ENCODE measurements at places on chromosomes 7 and 10.
A peak's percentile ranks its signal among the peaks of the same experiment; 100 is the strongest.

- DNase-seq = no peak
Measured at GRCh38 chr10:124739986-124740368, 4.2 kb downstream of the FAM53B start.

GRCh38 chr7:142868986-142869415 is 14.1 kb downstream of the EPHB6 start:
- no peak for DNase-seq

- DNase-seq = no peak
Measured at GRCh38 chr10:42929236-42929635, 146.6 kb downstream of the BMS1 start.

DNA sequence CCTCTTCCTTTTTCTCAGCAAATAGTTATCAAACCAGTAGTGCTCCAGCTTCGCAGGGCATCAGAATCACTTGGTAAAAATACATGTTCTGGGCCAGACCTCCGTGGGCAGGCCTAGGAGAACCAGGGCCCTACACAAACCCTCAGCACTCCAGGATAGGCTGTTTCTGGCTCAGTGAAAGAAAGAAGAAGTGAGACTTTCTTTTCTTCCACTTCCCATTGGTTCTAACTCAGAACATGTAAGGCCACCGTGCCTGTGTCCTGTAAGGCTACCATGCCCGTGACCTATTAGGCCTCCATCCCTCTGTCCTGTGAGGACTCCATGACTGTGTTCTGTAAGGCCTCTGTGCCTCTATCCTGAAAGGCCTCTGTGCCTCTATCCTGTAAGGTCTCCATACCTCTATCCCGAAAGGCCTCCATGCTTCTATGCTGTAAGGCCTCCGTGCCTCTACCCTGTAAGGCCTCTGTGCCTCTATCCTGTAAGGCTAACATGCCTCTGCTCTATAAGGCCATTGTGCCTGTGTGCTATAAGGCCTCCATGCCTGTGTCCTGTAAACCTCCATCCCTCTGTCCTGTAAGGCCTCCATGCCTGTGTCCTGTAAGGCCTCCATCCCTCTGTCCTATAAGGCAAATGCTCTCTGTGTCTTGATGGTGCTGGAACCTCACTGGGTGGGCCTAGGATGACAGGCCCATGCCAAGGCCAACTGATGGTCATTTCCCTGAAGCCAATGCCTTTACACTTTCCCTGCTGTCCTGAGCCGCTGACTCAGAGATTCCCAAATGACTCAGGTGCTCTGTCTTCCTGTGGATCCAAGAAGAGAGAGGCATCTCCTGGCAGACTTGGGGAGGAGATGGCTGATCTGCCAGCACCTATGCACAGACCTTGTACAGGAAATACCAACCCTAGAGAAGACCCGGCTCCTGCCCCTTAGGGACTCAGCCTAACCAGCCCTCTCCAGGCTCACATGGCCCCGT is 96.6 kb upstream of the CACUL1 start:
- DNase-seq = no peak

GRCh38 chr7:26200038-26200443 is 505 bp downstream of the HNRNPA2B1 start:
- DNase-seq = peak; percentile 52

DNA sequence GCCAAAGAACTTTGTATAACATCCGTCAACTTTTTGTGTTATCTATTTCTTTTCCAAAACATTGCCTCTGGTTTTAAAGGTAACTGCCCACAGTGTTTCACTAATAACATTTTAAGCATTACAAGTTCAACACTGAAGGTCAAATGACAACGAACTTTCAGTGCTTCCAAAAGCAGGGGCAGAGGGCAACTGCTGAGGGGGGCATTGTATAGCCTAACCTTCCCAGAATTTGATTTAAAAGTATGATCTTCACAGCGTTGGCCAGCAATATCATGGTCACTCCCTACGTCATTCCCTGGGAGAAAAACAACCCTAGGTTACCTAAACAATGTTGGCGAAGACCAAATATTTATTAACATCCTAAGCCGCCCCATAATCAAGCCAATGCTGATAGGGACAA is 2.5 kb upstream of the GOT1 start:
- DNase-seq = no peak

- no peak for DNase-seq
Measured at GRCh38 chr7:157544980-157545680, 208.3 kb downstream of the DNAJB6 start.

DNA sequence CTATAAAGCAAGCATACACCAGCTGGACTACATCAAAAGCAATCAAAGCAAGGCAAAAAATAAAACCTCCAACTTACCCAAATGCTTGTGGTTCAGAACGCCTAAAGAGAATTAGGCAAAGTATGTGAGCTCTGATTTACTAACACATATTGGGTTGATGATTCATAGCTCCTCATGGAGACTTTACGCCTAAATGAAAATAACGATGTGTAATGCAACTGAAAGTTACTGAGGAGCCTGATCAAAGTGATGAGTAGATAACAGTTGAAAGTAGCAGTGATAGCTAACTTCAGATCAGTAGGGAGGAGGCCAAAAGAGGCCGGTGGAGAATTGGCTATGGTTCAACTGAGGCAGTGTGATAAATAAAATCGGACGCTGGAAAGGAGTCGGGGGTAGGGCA is 85.0 kb downstream of the MPP7 start:
- no peak for DNase-seq

DNA sequence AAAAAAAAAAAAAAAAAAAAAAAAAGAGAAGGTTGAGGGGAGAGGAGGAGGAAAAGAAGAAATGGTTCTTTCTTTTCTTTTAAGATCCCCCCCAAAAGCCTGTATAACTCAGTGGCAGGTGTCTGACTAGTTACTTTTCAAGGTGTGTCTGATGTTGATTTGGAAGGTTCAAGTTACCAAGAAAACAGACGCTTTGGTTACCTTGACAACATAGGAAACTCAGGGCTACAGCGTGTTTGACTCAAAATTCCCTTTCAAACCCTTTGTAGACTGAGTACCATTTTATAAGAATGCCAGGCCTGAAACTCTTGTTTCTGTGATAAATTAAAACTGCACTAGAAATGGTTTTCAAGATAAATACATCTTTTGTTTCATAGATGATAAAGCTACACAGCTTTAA is 286.8 kb downstream of the SKIDA1 start:
- DNase-seq = no peak

GRCh38 chr7:135449436-135449835 is 60.5 kb downstream of the CNOT4 start:
- no peak for DNase-seq

DNA sequence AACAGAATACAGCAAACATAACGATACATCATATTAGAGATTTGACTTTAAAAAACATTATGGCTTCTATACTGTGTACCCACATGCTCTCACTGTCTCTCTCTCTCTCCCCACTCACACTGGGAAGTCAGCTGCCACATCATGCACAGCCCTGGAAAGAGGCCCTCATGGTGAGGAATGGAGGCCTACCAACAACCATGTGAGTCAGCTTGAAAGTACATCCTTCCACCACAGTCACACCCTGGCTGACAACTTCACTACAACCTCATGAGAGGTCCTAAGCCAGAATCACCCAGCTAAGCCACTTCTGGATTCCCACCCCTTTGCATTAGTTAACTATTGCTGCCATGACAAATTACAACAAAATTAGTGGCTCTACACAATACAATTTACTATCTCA is 23.3 kb upstream of the GPR22 start:
- no peak for DNase-seq

DNA sequence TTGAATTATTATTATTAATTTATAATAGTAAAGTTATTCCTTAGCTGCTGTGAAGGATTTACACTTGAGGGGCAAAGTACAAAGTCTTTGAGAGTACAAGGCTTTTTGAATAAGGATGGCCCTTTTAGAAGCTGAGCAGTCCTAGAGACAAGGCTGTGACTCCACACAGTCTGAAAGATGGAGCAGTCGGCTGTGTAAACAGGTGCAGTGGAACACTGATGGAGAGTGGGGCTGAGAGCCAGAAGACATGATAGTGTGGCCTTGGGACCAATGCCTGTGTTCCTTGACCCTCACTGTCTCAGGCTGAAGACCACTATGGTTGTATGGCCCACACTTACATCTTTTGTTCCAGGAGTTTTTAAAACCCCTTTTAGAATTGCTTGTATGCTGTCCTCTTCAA is 311.2 kb upstream of the PHF14 start:
- no peak for DNase-seq

- DNase-seq = no peak
Measured at GRCh38 chr7:153390955-153391354, 631.4 kb downstream of the ACTR3B start.

DNA sequence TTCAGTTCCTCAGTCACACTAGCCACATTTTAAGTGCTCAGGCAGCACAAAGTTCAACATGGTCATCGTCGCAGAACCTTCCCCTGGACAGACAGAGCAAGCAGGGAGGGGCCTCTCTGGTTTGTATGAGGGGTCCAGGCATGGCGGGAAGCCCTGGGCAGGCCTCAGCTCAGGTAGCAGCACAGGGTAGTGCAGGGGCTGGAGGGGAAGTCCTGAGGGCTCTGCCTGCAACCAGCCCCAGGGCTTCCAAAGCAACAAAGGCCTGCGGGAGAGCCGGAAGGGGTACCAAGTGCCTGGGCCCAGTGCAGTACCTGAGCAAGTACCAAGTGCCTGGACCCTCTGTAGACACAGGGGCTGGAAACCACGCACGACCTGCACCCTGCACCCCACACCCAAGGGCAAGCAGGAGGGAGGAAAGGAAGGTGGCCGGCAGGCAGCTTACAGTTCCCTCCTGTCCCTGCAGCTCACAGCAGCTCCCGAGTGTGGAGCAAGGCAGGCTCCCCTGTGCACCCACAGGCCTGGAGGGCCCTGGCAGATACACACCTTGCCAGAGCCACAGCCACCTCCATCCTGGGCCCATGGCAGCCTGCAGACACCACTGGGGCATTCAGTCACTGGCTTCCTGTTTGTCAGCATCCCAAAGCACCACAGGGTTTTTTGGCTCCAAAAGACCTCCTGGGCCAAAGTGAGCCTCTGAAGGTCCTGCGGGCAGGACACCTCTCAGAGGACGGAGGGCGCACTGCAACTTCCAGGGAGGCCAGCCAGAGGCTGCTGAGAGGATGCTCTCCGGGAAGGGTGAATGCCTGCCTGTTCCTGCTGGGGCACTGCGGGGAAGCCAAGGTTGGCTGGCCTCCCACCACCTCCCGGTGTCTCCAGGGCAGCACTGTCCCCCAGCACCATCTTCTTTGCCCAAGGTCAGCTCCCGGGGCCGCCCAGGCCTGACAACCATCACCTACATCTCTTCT is 6.5 kb upstream of the RET start:
- no peak for DNase-seq

- DNase-seq = no peak
Measured at GRCh38 chr10:22379059-22379458, 33.8 kb downstream of the SPAG6 start.

- DNase-seq = no peak
Measured at GRCh38 chr10:114779803-114780576, 41.6 kb upstream of the FHIP2A start.

Data from stimulated activated CD8-positive, alpha-beta memory T cell treated with anti-CD3 and anti-CD28 coated beads, Interleukin-4, amount 100 ng/mL, for 1 hour (primary cell).